Regular cardiac myocyte (primary cell): ENCODE measurements at places on chromosomes 1 and 21. TPM values are rescaled to one million over a fixed set of nuclear protein-coding genes. Genes with fewer than 3 reads are reported as not detected.

GNAT2 gene
- under 0.01 TPM in 2 replicates for total RNA-seq

TMEM51 gene
- 5.8 and 7.0 TPM in 2 replicates for total RNA-seq

OR6K3 gene
- total RNA-seq: not detected in 2 replicates

CBS gene
- 24.2 and 47.0 TPM in 2 replicates for total RNA-seq

SRRM1 gene
- total RNA-seq: 23.2 and 34.7 TPM in 2 replicates

TIE1 gene
- 4.2 and 6.3 TPM in 2 replicates for total RNA-seq

S100A7A gene
- not detected in 2 replicates for total RNA-seq

ZBTB37 gene
- 6.1 and 9.9 TPM in 2 replicates for total RNA-seq

RGS18 gene
- total RNA-seq: not detected in 2 replicates

LCE3E gene
- not detected in 2 replicates for total RNA-seq

SLC25A34 gene
- 0.28 and 0.38 TPM in 2 replicates for total RNA-seq

PODN gene
- 5.6 and 22.3 TPM in 2 replicates for total RNA-seq

CTTNBP2NL gene
- 13.2 and 17.8 TPM in 2 replicates for total RNA-seq

NCF2 gene
- 0.19 and 0.56 TPM in 2 replicates for total RNA-seq

LORICRIN gene
- total RNA-seq: not detected in 2 replicates

SPRR2E gene
- not detected in 2 replicates for total RNA-seq

RHEX gene
- not detected in 2 replicates for total RNA-seq

CHODL gene
- total RNA-seq: not detected in 2 replicates

CELA2A gene
- 0.28 TPM in 1 of 2 replicates, not detected in the other for total RNA-seq

SPRR2F gene
- total RNA-seq: not detected in 2 replicates

COL6A1 gene
- 809 and 1,625 TPM in 2 replicates for total RNA-seq

NKAIN1 gene
- under 0.01 TPM in 1 of 2 replicates, not detected in the other for total RNA-seq

ANGPTL1 gene
- 4.6 and 23.1 TPM in 2 replicates for total RNA-seq

ZMYND12 gene
- 0.38 and 1.4 TPM in 2 replicates for total RNA-seq

PPIAL4G gene
- total RNA-seq: not detected in 2 replicates

KIF2C gene
- total RNA-seq: 4.8 and 47.9 TPM in 2 replicates

TTC13 gene
- 14.4 and 23.4 TPM in 2 replicates for total RNA-seq

OR2T27 gene
- total RNA-seq: not detected in 2 replicates

SWT1 gene
- 2.7 and 8.7 TPM in 2 replicates for total RNA-seq

ARHGEF2 gene
- 111 and 135 TPM in 2 replicates for total RNA-seq

PLEKHA6 gene
- under 0.01 TPM in 2 replicates for total RNA-seq

GPATCH2 gene
- 17.3 and 19.4 TPM in 2 replicates for total RNA-seq

TRAF3IP3 gene
- not detected in 2 replicates for total RNA-seq

HMCN1 gene
- 22.6 and 84.0 TPM in 2 replicates for total RNA-seq

PLPPR4 gene
- 5.2 and 18.9 TPM in 2 replicates for total RNA-seq

B3GALT2 gene
- 1.7 and 2.1 TPM in 2 replicates for total RNA-seq

ADAM30 gene
- not detected in 2 replicates for total RNA-seq

CCDC181 gene
- 0.77 and 1.7 TPM in 2 replicates for total RNA-seq

C2CD4D gene
- total RNA-seq: not detected in 2 replicates
